Testis (tissue), 5 donors: ENCODE measurements at places on chromosomes 2 and 18. TPM values are rescaled to one million over a fixed set of nuclear protein-coding genes. Genes with fewer than 3 reads are reported as not detected.

Gene RAPGEF4
- 22.5 TPM for total RNA-seq

Gene ACOXL
- total RNA-seq = 5.3 TPM

Gene COL4A4
- 4.1 TPM for total RNA-seq

Gene DSG1
- total RNA-seq = 2.8 TPM

Gene ADRA2B
- 2.4 TPM for total RNA-seq

Gene LRATD1
- 133 TPM for total RNA-seq

Gene C2orf72
- 6.9 TPM for total RNA-seq

Gene RBKS
- total RNA-seq = 6.3 TPM

Gene ITGAV
- total RNA-seq = 62.2 TPM

Gene MROH2A
- total RNA-seq = 10.7 TPM

Gene GALR1
- 0.16 TPM for total RNA-seq

Gene SP140
- total RNA-seq = 7.2 TPM

Gene TMEM163
- total RNA-seq = 44.3 TPM

Gene DSG4
- total RNA-seq = 0.31 TPM

Gene HMSD
- 0.39 TPM for total RNA-seq

Gene PSMA8
- 13.1 TPM for total RNA-seq

Gene CDH7
- 1.2 TPM for total RNA-seq

Gene LOXHD1
- 29.6 TPM for total RNA-seq

Gene KIF5C
- total RNA-seq = 159 TPM

Gene AQP12A
- not detected for total RNA-seq

Gene FLACC1
- total RNA-seq = 21.5 TPM

Gene TXNDC9
- total RNA-seq = 31.5 TPM

Gene TPO
- 2.9 TPM for total RNA-seq

Gene B3GNT7
- total RNA-seq = 3.3 TPM

Gene UGT1A5
- 0.16 TPM for total RNA-seq

Gene CD8B
- total RNA-seq = 0.43 TPM

Gene GREB1
- total RNA-seq = 91.0 TPM

Gene TRABD2A
- 44.1 TPM for total RNA-seq

Gene SMYD1
- total RNA-seq = 1.5 TPM

Gene HOXD9
- 21.2 TPM for total RNA-seq

Gene NYAP2
- total RNA-seq = 0.25 TPM

Gene UCN
- total RNA-seq = 18.8 TPM

Gene SGPP2
- total RNA-seq = 3.0 TPM

Gene HOXD11
- total RNA-seq = 0.62 TPM

Gene VWA3B
- 81.6 TPM for total RNA-seq

Gene NFATC1
- total RNA-seq = 22.2 TPM

Gene SERPINB7
- total RNA-seq = not detected

Gene LIMS3
- 33.0 TPM for total RNA-seq

Gene STEAP3
- 11.9 TPM for total RNA-seq

Gene VWC2L
- 0.87 TPM for total RNA-seq

Gene LRP1B
- 1.9 TPM for total RNA-seq

Gene PARD3B
- 29.6 TPM for total RNA-seq

Gene SATB2
- 15.1 TPM for total RNA-seq

Gene RND3
- total RNA-seq = 10.2 TPM

Gene COPS9
- 201 TPM for total RNA-seq

Gene SLC5A7
- 0.37 TPM for total RNA-seq

Gene POMC
- 55.7 TPM for total RNA-seq
